ENCODE measurements at places on chromosomes 12 and 14.

DNA sequence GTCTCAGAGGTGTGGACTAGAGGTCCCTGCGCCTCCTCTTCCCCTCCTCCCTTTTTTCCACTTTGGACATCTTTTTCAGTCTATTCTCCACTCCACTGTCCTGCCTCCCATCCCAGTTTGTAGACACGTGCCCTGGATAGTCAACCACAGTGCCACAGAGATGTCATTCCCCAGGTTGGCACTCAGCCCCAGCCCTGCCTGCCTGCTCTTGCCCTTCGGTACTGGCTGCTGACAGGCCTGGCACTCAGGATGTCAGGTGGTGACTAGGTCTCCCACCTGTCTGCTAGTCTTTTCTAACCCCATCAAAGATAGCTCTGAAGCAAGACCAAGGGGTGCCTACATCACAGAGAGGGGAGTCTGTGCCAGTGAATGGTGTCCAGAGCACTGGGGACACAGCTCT lies 15.8 kb downstream of the KRT71 start:
- DNase-seq: no peak

- DNase-seq: no peak
Observed at GRCh38 chr14:35689000-35689460, 120.1 kb downstream of the RALGAPA1 start.

DNA sequence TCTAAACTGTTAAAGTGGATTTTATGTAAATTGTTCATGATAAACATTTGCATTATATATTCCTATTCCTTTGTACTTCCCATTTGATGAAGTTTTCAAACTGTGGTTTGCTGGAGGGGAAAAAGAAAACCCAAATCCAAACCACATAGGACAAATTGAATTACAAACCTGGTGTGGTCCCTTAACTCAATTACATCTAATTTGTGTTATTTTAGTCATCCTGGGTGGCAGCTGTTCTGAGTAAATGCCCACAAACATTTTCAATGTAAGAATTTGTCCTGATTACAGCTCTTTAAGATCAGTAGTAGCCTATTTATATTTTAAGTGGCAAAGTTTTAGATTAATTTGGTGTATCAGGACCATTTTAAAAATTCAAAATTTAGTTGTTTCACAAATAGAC lies 153.9 kb downstream of the RAD51B start:
- no peak for DNase-seq

DNA sequence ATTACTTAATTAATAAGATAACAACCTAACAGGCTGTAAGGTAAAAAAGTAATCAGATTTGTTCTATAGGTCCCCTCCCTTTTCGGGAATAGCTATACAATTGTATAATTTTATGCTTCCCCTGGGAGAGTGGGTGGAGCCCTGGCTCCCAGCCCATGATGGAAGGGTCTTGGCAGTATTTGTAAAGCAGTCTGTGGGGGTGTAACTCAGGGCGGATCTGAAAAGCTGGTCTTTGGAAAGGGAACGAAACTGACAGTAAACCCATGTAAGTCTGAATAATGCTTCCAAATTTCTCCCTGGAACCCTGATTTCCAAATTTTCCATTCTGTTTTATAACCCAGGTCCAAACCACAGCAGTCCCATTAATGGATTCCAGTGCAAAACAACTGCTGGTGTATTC lies 110.4 kb downstream of the DAD1 start:
- DNase-seq: peak; percentile 50

GRCh38 chr12:40020261-40020691 lies 85.6 kb downstream of the SLC2A13 start:
- no peak for DNase-seq

- DNase-seq: no peak
Observed at GRCh38 chr12:54370171-54370730, 6.0 kb upstream of the GPR84 start.

DNA sequence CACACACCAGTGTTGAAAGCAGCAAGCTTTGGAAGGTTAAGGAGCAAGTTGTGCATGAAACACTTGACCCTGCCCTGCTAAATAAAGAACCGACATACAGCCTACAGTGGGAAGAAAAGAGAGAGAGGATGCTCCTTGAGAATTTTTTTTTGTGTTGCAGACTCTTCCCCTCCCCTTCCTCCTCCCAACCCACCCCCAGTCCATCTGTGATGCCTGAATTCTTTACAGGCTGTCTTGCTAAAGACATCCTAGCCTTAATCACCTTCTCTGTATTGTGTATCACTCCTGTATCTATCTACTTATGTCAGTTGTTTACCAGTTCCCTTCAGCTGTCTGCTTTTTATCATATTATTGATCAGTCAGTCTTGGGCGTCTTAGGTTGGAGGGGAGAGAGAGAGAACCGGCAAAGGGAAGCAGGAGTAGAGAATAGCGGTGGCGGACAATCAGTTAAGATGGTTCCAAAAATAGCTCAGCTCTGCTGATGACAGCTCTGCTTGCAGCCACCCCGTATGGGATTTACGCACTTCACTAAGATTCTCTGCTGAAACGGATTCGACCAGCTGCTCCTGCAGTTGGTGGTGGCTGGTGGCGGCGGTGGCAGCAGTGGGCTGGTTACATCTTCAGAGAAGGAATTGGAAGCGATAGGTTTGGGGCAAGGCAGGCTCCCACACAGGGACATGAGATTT lies 664.7 kb downstream of the NRXN3 start:
- no peak for DNase-seq

- DNase-seq: no peak
Observed at GRCh38 chr12:2722806-2723205, 72.0 kb upstream of the FKBP4 start.

GRCh38 chr12:78244916-78245507 lies 414.3 kb downstream of the NAV3 start:
- no peak for DNase-seq

DNA sequence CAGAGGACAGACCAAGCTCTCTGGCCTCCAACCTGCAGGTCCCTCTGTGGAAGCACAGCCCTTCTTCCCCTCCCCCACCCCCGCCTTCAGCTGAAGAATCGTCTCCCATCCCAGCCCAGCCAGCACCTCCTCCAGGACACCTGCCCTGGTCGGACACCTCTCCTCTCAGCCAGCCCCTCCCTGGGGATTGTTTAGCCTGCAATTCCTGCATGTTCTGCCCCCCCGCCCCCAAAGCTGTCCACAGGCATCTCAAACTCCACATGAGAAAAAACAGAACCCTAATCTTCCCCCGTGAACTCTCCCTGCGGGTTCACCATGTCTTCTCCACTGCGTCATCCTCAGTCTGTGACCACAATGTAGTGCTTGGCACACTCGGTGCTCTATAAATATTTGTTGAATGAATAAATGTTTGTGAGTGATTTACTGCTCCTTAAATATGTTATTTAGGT lies 24.1 kb downstream of the PRIMA1 start:
- DNase-seq: no peak

All from urinary bladder (tissue), 4 donors.